HFFc6 (cell line): ENCODE measurements at places on chromosomes 7 and 10.

DNA sequence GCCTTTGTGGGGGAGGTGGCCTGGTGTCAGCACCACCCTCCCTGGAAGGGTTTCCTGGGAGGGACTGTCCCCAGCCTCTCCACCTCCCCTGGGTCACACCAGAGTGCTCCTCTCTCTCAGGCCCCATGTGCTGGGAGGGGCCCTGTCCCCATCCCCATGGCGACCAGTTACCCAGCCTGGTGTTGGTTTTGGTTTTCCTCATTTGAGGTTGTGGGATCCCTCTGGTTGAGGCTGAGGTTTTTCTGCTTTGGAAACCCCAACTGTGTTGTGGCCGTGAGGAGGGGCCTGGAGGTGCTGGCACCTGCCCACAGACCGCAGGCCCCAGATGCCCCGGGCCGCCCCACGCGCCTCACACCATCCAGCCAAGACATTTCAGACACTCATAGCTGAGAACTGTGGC is 106.3 kb downstream of the GRK5 start:
- DNase-seq: no peak

DNA sequence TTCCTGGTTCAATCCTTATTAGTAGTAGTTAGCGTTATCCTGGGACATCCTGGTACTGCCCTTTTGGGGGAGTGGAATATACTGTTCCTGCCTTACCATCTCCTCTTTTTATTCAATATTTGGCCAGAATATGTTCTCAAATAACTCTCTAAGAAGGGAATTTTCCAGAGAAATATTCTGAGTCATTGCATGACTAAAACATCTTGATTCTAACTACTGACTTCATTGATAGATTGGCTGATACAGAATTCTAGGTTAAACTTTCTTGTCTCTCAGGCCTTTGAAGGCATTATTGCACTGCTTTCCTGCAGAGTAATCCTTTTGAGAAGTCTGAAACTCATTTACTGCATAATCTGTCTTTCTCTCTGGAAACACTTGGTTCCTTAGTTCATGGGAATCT is 275.5 kb upstream of the DGKB start:
- peak; percentile 18 for DNase-seq

DNA sequence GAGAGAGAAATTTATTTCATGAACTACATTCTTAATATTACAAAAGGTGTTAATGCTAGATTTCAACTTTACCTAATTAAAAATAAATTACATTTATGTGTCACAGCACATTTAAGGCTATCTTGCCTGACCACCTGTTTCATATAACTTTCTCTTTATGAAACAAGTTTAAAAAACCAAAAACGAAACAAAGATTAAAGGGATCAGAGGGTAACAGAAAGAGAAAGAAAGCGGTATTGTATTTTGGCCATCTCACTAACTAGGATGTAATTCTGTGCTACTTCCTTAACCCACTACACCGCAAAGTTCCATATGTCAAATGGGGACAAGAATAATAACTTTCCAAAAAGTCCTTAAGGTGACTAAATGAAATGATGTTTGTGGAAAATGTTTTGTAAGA is 6.3 kb upstream of the RHOBTB1 start:
- no peak for DNase-seq

GRCh38 chr10:79561257-79561656 is 1.1 kb upstream of the SFTPA2 start:
- DNase-seq: no peak

DNA sequence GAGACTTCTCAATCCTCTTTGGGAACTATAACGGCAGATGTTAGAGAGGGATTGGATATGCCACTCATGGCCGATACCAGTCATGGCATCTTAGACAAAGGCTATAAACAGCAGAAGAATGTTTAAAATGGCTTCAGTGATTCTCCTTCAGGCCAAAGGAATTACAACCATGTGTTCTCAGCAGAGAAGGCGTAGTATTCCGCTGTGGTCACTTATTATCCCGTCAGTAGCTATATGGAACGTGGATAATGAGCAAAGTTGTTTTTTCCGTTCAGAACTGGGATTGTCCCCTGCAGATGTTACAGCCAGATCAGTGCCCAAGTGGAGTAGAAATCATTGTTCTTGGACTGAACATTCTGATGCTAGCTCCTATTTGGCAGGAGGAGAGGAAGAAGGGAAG is 43.1 kb downstream of the TEX36 start:
- DNase-seq: peak; percentile 39

DNA sequence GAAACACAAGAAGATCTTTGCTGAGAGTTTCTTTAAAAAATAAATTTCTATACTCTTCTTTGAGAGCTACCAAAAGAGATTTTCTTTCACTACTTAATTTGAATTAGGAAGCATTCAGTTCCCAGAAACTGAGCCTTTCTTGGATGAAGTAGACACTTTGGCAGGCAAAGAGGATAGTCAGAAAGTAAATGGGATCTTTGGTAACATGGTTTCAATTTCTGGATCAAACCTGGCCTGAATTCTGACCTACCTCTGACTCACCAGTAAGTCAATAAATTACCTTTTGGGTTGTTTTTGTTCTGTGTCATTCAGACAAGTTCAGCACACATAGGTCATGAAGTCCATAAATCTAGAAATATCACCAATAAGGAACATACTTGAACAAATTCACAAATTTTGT is 26.8 kb upstream of the CABCOCO1 start:
- peak; percentile 16 for DNase-seq

DNA sequence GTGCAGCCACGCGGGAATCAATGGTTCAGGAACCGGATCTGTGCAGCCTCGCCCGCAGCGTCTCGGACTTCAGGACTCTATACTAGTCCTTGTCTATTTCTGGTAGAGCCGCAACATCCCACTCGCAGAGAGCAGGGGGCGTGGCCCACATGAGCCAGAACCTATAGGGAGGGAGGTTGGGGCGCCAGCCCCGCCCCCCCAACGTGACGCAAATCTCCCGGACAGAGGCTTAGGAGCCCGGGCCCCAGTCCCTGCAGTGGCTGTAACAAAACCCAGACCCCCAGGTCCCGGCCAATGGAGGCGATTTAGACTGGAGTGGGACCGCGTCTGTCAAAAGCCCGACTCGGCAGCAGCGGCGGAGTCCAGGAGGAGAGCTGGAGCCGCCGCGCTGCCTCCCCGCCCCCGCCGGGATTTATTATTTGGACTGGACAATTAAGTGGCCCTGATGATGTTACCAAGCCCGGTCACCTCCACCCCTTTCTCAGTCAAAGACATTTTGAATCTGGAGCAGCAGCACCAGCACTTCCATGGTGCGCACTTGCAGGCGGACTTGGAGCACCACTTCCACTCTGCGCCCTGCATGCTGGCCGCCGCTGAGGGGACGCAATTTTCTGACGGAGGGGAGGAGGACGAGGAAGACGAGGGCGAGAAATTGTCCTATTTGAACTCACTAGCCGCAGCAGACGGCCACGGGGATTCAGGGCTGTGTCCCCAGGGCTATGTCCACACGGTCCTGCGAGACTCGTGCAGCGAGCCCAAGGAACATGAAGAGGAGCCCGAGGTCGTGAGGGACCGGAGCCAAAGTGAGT is at the start of gene NKX2-3:
TSS of gene NKX2-3 (plus strand) at position 256 of the 809 bp plus-strand sequence. CDS start at position 446, 190 bp downstream.
- DNase-seq: peak; percentile 33

DNA sequence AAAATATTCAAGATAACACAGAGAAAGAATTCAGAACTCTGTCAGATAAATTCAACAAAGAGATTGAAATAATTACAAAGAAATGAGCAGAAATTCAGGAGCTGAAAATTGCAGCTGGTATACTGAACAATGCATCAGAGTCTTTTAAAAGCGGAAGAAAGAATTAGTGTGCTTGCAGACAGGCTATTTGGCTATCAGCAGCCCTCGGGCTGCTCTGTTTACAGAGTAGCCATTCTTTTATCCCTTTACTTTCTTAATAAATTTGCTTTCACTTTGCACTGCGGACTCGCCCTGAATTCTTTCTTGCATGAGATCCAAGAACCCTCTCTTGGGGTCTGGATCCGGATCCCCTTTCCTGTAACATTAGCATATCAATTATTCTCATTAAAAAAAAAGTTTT is 1040.0 kb downstream of the SORCS3 start:
- no peak for DNase-seq

DNA sequence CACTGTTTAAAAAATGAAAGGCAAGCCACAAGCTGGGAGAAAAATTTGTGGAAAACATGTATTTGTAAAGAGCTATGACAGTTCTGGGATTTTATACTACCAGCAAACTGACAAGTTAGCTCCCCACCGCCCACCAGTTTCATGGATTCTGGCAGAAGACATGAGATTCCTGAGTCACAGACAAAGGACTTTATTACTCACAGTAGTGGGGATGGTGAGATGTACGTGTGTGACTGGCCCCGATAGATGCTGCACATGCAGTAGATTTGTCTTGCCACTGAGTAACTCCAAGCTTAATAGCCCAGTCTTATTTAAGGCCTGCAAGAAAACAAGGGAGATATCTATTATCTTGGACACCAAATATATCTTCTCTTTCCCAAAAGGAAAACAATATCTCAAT is 281.7 kb downstream of the AHR start:
- DNase-seq: peak; percentile 74

- no peak for DNase-seq
These were observed 454.0 kb upstream of the ZMIZ1 start for GRCh38 chr10:78614744-78615143.

DNA sequence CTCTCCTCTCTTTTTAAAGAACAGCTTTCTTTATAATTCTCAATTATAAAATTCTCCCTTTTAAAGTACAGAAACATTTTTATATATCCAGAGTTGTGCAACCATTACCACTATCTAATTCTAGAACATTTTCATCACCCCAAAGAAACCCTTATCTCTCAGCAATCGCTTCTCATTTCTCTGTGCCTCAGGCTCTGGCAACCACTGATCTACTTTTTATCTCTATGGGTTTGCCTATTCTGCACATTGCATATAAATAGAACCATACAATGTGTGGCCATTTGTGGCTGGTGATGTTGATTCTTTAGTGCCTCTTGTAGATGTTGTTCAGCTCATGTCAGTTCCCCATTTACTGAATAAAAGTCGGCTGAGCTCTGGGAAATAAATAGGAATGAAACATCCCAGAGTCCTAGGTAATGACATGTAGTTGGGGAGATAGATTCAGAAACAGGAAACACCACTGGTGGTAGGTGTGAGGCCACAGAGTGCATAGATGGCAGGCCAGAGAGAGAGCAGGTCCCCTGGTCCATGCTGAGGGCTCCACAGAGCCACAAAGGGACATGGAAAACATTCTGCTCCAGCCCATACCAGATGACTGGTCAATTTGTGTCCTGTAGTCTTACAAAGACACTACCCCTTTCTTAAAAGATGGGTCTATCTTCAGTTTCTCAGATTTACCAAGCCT is 126.5 kb downstream of the PLPP4 start:
- DNase-seq: no peak

GRCh38 chr7:8982338-8982992 is 549.1 kb downstream of the NXPH1 start:
- no peak for DNase-seq

GRCh38 chr7:14376711-14377110 is 387.2 kb upstream of the ETV1 start:
- DNase-seq: no peak

DNA sequence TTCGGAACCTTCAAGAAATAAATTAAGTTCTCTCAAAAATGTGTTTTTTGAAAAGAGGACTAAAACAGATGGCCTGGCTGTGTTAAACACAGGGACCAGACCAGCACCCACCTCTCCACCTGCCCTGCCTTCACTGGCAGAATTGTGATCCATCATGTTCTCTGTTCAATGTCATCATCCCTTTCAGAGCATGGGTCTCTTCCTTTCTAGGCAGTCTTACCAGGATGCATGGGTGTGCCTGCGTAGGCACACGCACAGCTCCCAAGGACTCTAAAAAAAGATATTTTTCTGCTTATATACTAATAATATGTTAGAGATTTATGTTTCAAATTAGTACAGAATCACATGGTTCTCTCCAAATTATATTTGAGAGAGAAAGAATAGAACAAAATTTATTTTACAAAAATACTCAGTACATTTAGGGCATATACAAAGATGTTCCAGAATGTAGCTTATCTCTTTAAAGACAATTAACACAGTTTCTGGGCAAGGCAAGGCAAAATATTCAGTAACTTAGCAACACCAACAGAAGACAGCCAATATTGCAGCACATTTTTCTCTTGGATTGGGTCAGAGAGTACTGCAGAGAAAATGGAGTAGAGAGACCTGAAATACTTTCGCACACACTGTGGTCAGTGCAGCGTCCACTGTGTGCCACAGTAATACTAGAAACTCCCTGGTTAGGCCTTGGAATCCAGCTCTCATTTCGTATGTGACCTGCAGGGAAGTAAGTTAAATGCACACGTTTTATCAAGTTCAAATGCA is 52.8 kb downstream of the EGFR start:
- DNase-seq: no peak
